Activated CD4-positive, alpha-beta T cell treated with anti-CD3 and anti-CD28 coated beads, Interleukin-2, amount 50 U/mL, for 4 hours (primary cell): ENCODE measurements at places on chromosomes 2 and 18.
A peak's percentile ranks its signal among the peaks of the same experiment; 100 is the strongest.

DNA sequence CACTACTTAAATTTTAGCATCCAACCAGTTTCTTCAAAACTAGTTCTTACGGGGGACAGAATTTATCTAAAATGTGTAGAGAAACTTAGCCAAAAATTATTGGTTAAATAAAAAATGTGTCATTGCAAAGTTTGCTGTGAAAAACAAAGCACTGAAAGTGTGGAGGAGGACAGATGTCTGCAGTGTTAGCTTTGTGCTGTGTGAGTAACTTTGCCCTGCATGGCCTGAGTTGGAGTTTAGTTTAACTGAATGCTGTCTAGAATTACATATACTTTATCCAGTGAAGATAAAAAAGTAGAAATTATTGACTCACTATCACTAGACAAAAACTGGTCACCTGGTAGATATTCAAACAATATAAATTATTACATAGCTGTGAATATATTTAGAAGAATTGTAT, 1225.2 kb upstream of the CELF4 start:
- DNase-seq = no peak

- DNase-seq = peak; percentile 29
Measured at GRCh38 chr2:230441227-230441897, 25.4 kb downstream of the SP100 start.

DNA sequence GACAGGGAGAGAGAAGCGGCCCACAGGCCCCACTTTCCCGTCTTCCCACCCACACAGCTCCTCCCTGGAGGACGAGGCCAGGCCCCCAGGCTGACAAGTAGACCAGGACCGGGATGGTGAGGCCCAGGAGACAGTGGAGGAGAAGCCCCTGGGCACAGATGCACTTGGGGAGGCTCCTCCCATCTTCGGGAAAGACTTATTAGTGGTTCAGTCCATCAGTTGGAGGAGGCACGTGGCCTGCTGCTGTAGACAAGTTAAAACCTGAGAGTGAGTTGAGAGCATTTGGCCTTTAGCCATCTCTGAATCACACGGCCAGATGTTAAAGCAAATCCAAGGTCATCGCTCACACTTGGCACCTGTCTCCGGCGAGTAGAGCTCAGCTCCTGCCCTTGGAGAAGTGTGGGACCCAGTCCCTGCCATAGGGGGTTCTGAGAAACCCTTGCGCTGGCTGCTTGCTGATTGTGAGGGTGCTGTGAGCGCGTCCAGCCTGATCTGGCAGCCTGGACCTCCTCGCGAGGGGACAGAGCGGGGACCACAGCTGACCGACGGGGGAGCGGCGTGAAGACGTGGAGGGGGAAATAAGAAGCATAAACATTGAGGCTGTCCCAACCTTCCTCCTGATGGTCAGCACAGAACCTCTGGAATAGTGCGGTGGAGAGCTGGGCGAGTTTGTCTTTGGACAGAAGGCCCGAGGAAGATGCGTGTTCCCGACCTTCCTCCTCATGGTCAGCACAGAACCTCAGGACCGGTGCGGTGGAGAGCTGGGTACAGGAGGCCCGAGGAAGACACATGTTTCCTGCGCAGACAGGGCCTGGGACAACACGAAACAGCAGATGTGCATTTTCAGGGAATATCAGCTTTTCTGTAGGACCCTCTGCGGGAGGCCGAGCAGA, 24.7 kb upstream of the ALLC start:
- DNase-seq = no peak

- no peak for DNase-seq
Measured at GRCh38 chr18:6113650-6114049, 218.3 kb upstream of the TMEM200C start.

GRCh38 chr2:48624696-48625095, 7.0 kb downstream of the GTF2A1L start:
- no peak for DNase-seq

DNA sequence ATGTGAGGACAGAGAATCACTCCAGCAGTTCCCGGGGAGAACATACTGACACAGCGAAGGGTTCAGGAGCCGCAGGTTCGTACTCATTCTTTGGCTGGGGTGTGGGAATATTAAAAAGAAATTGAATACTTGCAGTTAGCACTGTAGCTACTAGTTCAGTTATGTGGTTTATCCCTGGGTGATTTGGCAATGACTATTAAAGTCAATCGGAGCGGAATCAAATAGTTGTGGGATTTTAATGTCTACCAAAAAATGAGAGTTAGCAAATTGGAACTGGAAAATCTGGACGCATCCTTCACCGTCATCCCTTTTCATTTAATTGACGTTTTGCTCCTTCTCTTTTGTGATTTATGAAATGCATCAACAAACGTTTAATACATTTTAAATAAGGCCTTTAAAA, 50.8 kb downstream of the GBX2 start:
- DNase-seq = no peak

DNA sequence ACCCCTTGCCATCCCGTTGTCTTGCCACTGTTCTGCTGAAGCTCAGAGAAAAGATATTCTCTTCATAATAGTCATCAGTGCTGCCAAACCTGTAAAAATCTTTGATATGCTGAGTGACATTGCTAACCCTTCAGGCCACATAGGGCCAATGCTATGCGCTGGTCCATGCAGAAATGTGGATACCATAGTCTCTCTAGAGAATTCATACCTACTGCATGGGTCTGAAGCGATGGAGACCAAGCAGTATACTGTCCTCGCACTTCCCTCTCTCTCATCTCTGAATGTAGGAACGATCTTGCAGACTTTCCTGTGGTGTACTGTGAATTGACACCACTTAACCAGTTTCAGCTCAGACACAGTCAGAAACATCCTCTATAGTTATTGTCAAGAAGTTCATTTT, 17.9 kb upstream of the ANKRD44 start:
- DNase-seq = no peak

DNA sequence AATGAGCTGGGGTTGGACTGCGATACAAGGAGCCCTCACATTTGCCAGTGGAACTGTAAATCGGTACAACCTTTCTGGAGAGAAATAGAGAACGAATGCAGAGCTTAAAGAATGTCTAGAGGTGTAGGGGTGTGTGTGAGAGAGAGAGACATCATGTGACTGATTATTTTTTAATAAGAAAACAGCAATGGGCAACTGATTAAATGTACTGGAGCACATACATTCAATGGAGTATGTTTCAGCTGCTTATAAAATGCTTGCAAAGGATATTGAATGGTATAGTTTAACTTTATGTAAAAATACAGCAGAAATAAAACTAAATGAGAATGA, 391 bp upstream of the TMEM17 start:
- DNase-seq = no peak

DNA sequence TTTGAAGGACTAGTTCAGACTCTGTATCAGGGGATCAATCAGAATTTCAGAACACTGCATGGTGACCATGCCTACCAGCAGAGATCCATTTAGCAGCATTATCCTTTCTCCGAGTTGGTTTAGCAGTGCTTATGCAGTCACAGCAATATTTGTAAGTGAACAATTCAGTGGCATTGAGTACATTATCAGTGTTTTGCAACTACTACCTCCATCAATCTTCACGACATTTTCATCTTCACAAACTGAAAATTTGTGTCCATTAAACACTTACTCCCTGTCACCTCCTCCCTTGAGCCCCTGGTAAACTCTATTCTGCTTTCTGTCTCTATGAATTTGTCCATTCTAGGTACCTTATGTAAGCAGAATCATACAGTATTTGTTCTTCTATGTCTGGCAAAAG, 20.1 kb downstream of the SLC9A2 start:
- DNase-seq = no peak

- DNase-seq = no peak
Measured at GRCh38 chr2:136582628-136583205, 182.6 kb upstream of the THSD7B start.

DNA sequence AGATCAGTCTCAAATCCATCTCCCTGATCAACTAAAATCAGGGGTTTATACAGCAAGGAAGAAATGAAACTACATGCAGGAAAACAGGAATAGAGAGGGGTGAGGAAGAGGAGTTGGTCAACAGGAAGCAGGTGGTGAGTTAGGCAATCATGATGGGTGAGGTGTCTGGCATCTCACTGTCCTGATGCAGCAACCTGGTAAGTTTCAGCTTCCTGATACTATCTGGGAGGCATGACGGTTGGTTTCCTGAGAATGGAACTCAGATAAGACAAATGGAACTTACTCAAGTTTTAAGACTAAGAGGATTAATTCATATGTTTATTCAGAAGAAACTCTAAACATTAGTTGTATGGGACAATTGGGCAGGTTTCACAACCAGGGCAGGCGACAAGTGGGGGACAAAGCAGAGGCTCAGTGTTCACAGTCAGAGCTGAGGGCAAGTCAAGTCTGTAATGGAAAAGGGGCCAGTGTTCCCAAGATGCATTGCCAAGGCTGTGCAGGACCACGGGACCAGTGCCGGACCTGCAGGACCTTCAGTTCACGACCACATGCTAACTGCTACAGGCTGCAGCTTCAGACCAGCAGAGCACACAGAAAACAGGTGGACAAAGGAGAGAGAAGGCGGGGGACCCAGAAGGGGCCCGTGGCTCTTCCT, 17.7 kb upstream of the GALM start:
- no peak for DNase-seq

GRCh38 chr2:74625658-74626425, 22.3 kb downstream of the M1AP start:
- DNase-seq = no peak

DNA sequence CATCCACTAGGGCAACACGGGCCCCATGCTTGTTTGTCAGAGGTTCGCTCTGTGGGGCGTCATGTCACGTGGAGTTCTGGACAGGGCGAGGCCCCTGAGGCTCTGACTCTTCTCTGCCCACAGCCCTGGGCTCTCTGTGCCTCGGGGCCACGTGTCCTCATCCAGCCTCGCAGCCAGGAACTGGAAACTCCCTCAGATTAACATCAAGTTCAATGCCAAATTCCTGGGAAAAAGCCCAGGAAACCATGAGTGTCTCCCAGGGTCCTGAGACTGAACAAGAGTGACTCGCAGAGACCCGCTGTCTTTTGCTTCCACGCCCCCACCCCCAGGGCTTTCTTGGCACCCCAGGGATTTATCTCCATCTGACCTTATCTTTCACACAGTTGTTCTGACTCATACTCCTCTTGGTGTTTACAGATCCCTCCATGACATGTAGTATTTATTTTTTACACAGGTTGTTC, 174.0 kb upstream of the PIEZO2 start:
- no peak for DNase-seq

DNA sequence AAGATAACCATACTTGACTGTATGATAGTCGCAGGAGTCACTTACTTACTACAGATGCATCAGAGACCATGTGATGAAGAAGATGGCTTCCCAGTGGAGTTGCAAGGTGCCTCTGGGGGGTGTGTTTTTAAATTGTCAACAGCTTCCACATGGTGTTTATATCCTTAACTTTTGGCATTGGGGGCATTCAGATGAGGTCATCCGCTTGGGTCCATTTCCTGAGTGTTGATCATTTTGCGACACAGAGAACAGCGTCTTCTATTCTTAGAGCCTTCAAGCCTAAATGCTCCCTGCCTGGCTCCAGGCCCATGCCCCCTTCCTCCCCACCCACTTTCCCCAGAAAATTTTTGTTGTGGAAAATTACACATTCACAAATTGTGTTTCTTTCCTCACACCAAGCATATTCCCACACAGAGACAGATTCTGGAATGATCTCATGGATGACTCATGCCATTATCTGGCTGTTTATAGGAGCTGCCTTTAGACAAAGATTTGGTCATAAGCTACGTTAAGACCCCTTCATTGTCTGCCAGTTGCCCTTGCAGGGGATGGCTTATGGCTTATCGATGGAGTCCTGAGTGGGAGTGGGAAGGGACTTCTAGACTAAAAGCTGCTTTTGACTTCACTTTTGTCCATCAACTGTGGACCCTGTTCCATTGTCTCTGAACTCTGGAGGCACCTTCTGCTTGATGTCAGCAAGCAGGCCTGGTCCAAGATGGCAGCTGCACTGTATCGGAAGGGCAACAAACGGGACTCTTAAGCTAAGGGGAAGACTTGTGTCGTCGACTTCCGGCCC, 91.8 kb downstream of the CABLES1 start:
- no peak for DNase-seq

DNA sequence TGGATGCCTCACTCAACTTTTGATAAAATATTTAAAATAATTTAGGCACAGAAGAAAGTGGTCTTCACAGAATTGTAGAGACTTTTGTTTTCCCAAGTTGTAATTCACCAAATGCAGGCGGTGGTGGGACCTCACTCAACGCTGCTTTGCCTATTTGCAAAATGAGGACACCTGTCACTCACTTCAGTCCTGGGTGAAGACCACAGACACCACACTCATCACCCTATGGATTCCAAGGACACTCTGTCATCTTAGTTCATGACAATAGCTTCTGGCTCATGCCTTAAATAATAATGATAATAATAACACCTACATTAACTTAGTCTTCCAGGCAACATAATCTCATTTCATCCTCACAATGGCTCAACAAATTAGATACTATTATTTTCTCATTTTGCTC, 234.4 kb downstream of the RNF152 start:
- no peak for DNase-seq

DNA sequence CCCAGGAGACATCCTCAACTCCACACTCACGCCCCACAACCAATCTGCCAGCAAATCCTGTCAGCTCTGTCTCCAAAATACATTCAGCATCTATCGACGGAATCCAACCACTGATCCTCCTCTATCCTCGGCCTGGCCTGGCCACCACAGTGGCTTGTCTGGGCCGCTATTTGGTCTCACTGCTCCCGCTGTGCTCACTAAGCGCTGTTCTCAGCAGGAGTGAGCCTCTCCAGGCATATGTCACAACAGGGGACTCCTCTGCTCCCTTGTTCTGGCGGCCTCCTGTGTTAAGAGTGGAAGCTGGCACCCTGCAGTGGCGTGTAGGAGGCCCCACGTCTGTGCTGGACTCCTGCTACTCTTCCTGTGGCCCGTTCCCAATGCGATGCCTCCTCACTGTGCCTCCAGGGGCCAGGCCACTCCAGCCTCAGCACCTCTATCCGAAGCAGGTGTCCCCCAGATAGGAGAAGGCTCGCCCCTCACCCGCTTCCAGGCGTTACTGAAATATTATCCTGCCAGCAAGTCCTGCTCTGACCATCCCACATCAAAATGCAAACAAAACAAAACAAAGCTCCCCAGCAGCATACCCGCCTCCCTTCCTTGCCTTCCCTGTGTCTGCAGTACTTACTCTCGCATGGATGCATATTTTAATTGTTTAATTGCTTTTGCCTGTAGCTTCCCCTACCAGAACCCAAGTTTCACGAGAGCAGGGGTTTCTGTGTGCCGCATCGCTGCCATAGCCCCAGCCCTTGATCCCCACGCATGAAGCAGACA, 39.9 kb downstream of the CENPO start:
- no peak for DNase-seq

GRCh38 chr2:207045531-207045930, 106.2 kb downstream of the CPO start:
- DNase-seq = no peak

- DNase-seq = no peak
Measured at GRCh38 chr2:216635701-216636550, 2.7 kb downstream of the IGFBP2 start.

- DNase-seq = no peak
Measured at GRCh38 chr2:88620015-88620414, 7.2 kb downstream of the EIF2AK3 start.

DNA sequence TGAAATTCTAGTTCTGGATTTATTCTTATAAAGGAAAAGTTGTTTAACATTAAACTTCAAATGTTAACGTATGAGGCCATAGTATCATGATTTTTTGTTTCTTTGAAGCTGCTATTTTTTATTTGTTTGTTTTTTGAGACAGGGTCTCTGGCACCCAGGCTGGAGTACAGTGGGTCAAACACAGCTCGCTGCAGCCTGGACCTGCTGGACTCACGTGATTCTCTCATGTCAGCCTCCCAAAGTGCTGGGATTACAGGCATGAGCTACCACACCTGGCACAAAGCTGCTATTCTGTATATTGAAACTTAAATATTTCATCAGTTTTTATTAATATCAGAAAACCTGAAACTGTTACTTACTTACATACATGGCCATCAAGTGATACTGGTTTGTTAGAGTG, 89.5 kb upstream of the RPRM start:
- no peak for DNase-seq
